ENCODE measurements at places on chromosomes 16 and 17.

DNA sequence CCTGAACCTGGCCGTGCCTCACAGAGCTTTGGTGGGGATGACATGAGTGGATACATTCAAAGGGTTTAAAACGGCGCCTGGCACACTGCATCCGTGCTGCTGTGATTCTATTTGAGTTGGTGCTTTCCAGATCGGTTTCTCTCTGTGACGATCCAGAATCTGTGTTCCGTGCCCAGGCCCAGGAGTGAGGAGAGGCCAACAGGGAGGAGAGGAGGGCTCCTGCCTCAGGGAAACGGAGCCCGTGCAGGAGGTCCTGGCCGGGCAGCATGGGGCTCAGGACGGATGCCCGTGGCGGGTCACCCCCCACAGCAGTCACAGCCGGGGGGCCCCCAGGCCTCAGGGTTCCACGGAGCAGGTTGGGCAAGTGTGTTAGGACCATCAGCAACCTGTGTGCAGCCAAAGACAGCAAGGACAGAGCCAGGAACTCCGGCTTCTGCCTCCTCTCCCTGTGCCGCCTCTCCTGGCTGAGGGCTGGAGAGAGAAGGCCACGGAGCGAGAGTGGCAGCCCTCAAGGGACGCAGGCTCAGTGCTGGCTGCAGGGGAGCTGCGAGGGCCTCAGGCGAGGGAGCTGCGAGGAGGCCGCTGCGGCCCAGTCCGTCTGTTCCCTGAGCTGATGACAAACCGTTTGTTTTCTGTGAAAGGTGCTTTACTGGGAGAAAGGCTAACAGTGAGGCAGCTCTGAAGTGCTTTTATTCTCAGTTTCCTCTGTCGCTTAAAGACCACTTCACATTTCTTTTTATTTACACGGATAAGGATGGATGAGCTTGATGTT, 99.3 kb downstream of the METRNL start:
- DNase-seq = no peak

- no peak for DNase-seq
Measured at GRCh38 chr16:56400458-56400857, 24.9 kb downstream of the AMFR start.

GRCh38 chr16:75589306-75589705, 23.1 kb downstream of the GABARAPL2 start:
- DNase-seq = peak; percentile 43

GRCh38 chr17:75316253-75316652, 27.0 kb upstream of the SLC25A19 start:
- no peak for DNase-seq

- DNase-seq = no peak
Measured at GRCh38 chr17:4057731-4058130, 85.1 kb downstream of the ZZEF1 start.

GRCh38 chr17:31674717-31675349, 184.2 kb downstream of the COPRS start:
- no peak for DNase-seq

DNA sequence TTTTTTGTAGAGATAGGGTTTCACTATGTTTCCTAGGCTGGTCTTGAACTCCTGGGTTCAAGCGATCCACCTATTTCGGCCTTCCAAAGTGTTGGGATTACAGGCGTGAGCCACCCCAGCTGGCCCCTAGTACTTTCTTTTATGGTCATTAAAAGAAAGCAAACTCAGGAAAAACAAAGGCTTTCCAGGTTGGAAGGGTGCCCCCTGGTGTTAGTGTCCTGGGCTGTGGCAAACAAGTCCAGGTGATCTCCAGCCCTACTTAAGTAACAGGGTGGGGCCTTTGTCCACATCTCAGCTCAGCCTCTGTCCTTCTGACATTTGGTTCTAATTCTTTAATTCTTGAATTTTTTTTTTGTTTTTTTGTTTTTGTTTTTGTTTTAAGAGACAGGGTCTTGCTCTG, 6.9 kb downstream of the IGFBP4 start:
- DNase-seq = no peak

DNA sequence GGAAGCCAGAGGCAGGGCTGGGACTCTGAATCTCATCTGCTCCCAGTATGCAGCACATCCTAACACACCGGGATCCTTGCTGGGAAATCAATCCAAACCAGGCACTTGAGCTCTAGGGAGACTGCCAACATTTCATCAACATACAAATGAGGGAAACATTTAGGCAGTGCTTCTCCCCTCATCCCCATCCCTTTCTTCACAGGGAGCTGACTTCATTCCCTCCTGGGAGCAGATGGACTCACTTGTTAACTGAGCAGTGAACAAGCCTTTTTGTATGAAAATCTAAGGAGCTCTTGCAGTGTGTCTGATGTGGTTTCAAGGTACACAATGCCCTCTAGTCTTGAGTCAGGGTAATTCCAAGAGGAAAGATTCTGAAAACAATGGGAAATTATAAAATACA, 96.3 kb downstream of the TMEM114 start:
- DNase-seq = peak; percentile 5

DNA sequence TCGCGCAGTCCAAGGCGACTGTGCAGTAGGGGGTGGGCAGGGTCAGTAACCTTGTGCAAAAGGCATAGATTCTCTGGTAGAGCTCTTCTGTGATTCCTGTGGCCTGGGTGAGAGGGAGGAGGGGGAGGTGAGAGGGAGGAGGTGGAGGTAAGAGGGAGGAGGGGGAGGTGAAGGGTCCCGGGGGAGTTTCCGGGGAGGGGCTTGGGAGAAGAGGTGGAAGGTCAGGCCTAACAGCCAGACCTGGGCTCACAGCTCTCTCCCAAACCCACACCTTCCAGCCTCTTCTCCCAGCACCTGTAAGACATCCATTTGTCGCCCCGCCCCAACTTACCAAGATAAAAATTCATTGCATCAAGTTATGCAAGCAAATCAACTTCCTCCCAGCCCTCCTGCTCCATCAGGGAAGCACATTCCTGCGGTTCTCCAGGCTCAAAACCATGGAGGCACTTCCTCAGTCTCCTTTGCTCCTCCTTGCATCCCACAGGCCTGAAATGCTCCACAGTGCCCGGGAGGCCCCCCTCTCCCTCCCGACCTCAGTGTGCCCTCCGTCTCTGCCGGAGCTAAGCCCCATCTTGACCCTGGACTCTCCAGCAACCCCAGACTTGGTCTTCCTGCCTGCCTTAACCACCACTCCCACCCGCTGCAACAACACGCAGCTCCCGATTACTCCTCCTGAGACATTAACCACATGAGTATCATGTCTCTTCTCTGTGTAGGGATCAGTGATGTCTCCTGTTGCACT, 30.5 kb downstream of the PIK3R6 start:
- DNase-seq = no peak

DNA sequence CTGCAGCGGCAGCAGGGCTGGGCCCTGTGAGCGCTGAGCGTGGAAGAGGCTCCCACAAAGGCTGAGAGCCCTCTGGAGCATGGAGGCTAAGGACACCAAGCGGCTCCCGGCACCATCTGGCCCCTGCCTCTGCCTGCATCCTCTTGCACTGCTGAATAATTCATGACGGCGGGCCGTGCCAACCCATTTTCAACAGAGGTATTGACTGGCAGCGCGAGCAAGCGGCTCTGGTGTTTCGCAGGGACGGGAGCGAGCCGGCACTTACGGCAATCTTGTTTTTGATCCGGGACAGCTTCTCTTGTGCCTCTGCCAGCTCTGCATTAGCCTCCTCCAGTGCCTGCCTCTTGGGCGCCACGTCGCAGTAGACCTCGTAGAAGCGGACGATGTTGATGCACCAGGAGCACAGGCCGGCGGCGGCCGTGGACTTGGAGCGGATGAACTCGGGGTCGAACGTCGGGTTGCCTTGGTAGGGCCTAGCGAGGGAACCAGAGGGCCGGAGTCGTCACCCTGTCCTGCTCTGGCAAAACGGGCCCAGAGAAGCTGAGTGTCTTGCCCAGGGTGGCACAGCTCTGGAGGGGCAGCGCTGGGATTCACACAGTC, 80.4 kb downstream of the PGS1 start:
- DNase-seq = no peak

DNA sequence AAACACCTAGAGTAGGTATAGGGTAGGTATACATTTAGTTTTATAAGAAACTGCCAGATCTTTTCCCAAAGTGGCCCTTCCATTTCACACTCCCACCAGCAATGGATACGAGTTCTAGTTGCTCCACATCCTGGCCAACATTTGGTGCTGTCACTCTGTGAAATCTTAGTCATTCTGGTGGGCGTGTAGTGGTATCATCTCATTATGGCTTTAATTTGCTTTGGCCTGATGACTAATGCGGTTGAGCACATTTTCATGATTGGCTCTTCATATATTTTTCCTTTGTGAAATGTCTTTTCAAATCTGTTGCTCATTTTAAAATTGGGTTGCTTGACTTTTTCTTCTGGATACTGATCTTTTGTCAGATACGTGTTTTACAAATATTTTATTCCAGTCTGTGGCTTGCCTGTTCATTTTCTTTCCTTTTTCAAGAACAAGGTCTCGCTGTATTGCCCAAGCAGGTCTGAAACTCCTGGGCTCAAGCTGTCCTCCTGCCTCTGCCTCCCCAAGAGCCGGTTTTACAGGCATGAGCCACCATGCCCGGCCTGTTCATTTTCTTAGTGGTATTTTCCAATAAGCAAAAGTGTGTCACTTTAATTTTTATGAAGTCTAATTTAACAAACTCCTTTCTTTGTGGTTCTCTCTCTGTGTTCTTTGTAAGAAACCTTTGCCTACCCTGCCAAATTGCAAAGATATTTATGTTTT, 192.4 kb downstream of the SEC14L1 start:
- DNase-seq = no peak

GRCh38 chr16:49019081-49019633, 262.5 kb downstream of the CBLN1 start:
- peak; percentile 32 for DNase-seq

- no peak for DNase-seq
Measured at GRCh38 chr17:70041540-70041939, 33.5 kb upstream of the KCNJ16 start.

- no peak for DNase-seq
Measured at GRCh38 chr16:2436110-2436509, 6.9 kb downstream of the CCNF start.

- DNase-seq = no peak
Measured at GRCh38 chr16:54540525-54541180, 254.1 kb upstream of the IRX3 start.

DNA sequence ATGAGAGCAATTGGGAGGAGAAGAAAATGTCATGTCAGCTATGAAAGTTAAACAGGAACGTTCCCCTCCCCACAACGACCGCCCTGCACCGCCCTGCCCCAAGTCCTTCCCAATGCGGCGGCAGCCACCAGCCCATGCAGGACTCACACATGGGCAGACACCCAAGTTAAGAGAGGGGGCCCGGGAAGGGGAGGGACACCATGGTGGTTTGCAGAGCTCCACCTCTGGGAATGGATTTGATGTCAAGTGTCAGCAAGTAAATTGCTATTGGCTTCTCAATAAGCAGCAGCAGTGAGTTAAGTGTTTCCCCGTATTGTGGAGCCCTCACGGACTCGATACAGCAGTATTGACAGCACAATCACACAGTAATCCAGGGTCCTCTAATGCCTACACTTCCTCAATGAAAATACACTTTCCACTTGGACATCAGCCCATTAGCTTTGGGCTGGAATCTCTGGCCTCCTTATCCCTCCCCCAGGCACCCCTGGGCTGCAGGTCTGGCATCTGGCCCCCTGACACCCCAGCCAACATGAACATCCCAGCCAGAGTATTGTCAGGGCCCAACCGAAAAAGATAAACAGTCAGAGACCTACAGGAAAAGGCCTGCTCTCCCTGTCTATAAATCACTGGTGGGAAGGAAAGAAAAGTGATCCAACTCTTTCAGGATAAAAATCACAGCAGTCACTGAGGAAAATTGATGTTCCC, 22.6 kb downstream of the ZFHX3 start:
- no peak for DNase-seq

DNA sequence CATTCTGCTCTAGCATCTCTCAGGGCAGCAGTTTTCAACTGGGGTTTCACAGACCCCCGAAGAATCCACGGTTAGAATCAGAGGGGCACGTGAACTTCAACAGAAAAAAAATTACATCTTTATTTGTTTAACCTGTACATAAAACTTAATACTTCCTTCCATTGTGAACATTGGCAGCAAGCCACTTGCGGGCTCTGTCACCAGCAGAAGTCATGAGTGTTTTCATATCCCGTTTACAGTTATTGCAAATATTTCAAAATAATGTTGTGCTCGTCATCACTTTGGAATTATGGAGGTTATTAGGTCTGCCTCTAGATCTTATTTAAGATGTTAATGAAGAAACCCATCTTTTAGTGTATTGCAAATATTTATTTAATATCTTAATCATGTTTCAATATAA, 109.8 kb downstream of the SDR42E1 start:
- no peak for DNase-seq

DNA sequence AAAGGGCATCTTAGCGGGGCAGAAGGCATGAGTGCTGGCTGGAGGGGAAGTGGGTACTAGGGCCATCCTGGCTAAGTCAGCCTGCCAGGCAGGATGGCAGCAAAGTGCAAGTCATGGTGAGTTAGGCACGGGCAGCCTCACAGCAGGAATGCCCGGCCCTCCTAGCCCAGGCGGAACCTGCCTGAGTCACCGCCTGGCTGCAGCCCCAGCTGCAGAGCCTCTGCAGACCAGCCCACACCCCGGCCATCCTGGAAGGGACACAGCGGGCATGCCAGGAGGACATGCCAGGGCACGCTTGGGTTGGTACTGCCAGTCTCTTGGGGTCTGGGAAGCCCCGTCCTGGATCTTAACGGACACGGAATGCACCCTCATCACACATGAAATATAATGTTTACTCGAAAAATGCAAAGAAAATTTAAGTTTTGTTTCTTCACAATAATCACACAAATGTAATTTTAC, 5.0 kb upstream of the ALDH3A1 start:
- no peak for DNase-seq

GRCh38 chr17:55770196-55770870, 19.5 kb downstream of the PCTP start:
- no peak for DNase-seq

DNA sequence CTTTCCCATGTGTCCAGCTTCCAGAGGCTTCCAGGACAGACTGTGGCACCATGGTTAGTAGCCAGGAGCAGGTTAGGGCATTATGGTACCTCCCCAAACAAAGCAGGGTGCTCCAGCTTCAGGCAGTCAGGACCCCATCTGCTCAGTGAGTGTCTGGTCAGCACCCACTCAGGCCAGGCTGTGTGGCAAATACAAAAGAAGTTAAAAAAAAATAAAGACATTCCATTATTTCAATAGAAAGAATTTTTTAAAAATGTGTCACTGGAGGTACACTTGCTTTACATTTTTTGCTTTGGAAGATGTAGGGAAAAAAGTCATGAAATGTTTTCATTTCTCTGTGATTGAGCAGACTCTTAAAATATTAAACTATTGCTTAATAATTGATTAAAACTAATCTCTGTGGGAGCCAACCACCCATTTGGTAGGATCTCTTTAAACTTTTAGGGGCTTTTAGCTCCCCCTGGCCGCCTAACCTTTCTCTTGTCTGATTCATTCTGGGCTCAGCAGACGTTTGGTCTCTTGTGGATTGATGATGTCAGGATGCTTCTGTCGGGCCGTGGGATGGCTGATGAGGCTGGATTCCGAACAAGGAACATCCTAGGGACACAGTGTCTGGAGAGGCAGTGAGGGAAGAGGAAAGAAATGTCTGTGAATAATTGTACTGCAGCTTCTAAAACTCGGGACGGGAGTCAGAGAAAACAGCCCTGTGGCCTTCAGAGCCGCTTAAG, 28.4 kb upstream of the NPTX1 start:
- DNase-seq = peak; percentile 22

GRCh38 chr17:17048106-17048505, 5.8 kb downstream of the MPRIP start:
- DNase-seq = no peak

GRCh38 chr17:40327735-40328385, 18.9 kb downstream of the RARA start:
- DNase-seq = no peak

GRCh38 chr17:41773190-41773588, 13.3 kb downstream of the JUP start:
- DNase-seq = no peak
